ENCODE measurements at places on chromosomes 1 and 21. TPM values are rescaled to one million over a fixed set of nuclear protein-coding genes. Genes with fewer than 3 reads are reported as not detected.

Gene SPRR2F
- total RNA-seq, result not detected

Gene RNPC3
- total RNA-seq, result 12.2 TPM

Gene ADCY10
- not detected for total RNA-seq

Gene TAGLN2
- 76.7 TPM for total RNA-seq

Gene GPR37L1
- total RNA-seq, result 0.11 TPM

Gene PTPN14
- total RNA-seq, result 79.0 TPM

Gene SPATA46
- not detected for total RNA-seq
